ENCODE measurements at places on chromosomes 1 and 21.
A peak's percentile ranks its signal among the peaks of the same experiment; 100 is the strongest.

GRCh38 chr1:192521734-192522133, 53.8 kb upstream of the RGS1 start:
- DNase-seq = no peak

GRCh38 chr1:44217809-44218410, 4.6 kb downstream of the DMAP1 start:
- peak; percentile 52 for DNase-seq

GRCh38 chr1:99328171-99328570, 63.9 kb downstream of the PLPPR4 start:
- no peak for DNase-seq

DNA sequence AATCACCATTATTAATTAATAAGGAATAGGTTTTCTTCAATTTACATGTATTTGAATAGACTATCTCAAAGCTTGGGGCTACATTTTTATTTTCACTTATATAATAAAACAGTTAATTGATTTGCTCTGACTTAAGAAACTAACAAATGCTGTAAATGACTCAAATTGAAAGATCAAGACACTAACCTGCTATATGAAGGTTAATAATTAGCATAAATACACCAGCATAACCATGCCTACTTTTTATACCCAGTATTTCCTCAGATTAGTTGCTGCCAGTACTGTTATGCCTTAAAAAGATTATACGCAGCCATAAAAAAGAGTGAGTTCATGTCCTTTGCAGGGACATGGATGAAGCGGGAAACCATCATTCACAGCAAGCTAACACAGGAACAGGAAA, 1545.1 kb downstream of the AMY1C start:
- no peak for DNase-seq

DNA sequence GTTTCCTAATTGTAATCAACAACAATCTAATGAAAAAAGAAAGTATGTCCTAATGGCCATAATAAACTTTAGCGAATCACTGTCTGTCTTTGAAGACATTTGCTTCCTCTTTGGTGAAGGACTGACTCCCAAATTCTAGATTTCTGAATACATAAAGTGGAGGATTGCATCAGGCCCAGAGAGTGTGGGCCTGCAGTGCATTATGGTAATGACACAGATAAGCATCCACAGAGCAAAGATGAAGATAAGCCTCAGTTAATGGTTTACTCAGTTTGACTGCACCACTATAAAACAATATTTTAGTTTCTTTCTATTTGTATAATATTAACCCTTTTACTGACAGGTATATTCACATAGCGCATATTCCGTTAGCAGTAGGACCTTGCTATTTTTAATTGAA, 365.5 kb downstream of the KCTD3 start:
- DNase-seq = no peak

- DNase-seq = no peak
Measured at GRCh38 chr1:32939655-32940371, 24.8 kb downstream of the RNF19B start.

DNA sequence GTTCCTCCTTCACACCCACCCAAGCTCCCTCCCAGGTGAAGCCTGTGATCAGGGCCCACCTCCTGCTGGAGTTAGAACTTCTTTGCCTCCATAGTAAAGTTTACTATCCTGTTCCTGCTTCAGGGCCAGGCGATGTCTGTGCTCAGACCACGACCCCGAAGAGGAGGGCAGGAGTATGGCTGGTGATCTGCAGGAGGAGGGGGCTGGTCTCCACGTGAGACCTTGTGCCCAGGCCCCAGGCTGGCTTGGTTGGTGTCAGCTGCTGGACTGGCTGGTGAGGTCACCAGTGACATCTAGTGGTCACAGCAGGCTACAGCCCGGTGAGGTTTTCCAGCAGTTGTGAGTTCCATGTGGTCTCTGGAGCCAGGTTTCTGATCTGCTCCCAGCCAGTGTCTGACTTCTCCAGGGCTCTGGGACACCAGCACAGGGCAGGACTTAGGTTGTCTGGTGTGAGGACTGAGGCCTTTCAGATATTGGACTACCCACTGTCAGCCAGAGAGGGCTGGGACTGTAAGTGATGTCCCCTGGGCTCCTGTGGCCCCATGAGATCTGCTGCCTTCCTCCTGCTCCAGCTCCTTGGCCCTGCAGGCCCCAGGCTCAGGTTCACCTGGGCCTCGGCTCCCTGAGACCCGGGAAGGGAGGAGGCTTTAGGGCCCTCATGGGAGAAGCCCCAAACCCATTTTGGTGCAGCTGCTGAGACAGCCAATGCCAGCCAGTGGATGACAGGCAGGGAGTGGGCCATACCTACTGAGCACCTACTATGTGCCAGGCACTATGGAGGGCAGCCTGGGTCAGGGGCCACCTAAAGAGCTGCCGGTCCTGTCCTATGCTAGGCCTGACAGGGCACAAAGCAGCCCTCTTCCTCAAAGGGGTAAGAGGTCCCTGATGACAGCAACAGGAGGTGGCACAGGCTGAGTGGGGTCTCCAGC, 6.0 kb upstream of the UBL4B start:
- peak; percentile 59 for DNase-seq

- no peak for DNase-seq
Measured at GRCh38 chr1:162632698-162633080, 425 bp downstream of the DDR2 start.

All from NCI-H1105 treated with DMSO at 0.1 percent for 48 hours (cell line).